Mesendoderm (in vitro differentiated cells): ENCODE measurements at places on chromosomes 1 and 21.
A peak's percentile ranks its signal among the peaks of the same experiment; 100 is the strongest.

GRCh38 chr1:76799700-76800099 is 67.6 kb upstream of the ST6GALNAC5 start:
- DNase-seq = no peak
- no peak overlapping the region for H3K4me3 ChIP-seq
- no peaks in the 10 kb centered on the region for H3K36me3 ChIP-seq
- peaks cover 2% of the 10 kb centered on the region for H3K4me1 ChIP-seq

GRCh38 chr1:82318921-82319320 is 518.2 kb downstream of the ADGRL2 start:
- no peak overlapping the region for H3K27ac ChIP-seq
- DNase-seq = peak; percentile 5
- no peaks in the 10 kb centered on the region for H3K36me3 ChIP-seq
- no peaks in the 10 kb centered on the region for H3K27me3 ChIP-seq

GRCh38 chr1:215568299-215568692 is 1.2 kb downstream of the KCTD3 start:
- H3K27me3 ChIP-seq = no peaks in the 10 kb centered on the region
- H3K36me3 ChIP-seq = no peaks in the 10 kb centered on the region
- peak overlapping the region; percentile 95 for H3K4me3 ChIP-seq
- no peak overlapping the region for H3K27ac ChIP-seq
- DNase-seq = no peak
- peaks cover 2% of the 10 kb centered on the region for H3K4me1 ChIP-seq

DNA sequence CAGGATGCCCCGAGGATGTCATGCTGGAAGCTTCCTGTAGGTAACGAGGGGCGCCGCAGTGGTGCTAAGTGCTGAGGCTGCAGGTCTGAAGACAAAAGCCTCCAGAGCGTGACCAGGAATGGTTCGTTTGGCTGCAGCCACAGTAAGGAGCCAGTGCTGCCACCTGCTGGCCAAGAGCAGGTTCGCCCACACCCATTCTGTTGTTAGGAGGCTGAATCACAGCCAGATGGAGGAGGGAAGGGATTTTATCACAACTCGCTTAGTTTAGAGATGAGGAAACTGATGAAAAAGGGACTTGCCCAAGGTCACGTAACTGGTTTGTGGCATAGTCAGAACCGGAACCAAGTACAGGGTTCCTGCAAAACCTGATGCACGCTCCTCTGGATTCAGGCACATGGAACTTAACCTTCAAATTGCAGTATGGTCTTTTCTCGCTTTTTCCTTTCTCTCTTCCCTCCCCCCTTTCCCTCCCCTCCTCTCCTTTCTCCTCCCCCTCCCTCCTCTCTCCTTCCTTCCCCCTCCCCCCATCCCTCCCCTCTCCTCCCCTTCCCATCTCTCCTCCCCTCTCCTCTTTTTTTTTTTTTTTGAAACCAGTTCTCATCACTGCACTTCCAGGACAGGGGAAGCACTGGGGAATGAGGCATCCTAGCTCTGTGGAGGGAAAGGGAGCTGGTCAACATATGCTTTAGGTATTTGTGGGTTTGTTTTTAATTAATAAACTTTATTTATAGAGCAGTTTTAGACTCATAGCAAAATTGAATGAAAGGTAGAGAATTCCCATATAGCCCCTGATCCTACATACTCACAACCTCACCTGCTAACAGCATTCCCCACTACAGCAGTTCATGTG is 81.8 kb downstream of the MPZL1 start:
- no peak overlapping the region for H3K4me3 ChIP-seq
- DNase-seq = peak; percentile 99
- no peaks in the 10 kb centered on the region for H3K36me3 ChIP-seq
- no peaks in the 10 kb centered on the region for H3K27me3 ChIP-seq
- H3K4me1 ChIP-seq = no peaks in the 10 kb centered on the region

GRCh38 chr21:26157801-26158200 is 12.8 kb downstream of the APP start:
- H3K27ac ChIP-seq = no peak overlapping the region
- no peaks in the 10 kb centered on the region for H3K27me3 ChIP-seq
- no peaks in the 10 kb centered on the region for H3K36me3 ChIP-seq
- DNase-seq = no peak

DNA sequence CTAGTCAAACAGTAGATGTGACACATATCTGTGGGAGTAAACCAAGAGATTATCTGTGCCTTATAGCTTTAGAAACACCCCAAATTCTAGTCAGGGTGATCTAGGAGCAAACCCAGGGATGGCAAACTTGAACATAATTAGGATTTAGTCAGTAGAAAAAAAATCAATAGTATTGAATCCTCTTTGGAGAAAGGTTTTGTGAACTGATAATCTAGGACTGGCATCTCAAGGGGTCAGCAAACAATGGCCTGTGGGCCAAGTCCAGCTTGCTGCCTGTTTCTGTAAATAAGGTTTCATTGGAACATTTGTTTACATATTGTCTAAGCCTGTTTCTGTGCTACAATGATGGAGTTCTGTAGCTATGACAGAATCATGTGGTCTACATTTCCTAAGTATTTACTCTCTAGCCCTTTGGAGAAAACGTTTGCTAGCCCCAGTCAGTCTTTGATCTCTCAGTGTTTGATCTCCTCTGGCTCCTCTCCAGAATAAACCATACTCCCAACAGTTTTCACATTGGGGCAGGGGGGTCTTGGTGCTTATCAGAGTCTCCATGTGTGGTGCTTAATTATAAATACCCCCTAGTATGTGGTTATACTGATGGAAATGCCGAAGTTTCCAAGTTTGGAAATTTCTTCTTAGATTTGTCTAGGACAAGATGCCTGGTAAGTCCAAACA is 385.8 kb downstream of the NTNG1 start:
- DNase-seq = no peak
- no peaks in the 10 kb centered on the region for H3K36me3 ChIP-seq
- H3K27me3 ChIP-seq = no peaks in the 10 kb centered on the region
- H3K4me1 ChIP-seq = peaks cover 11% of the 10 kb centered on the region

GRCh38 chr1:150650193-150650592 is 20.8 kb upstream of the ENSA start:
- H3K27ac ChIP-seq = no peak overlapping the region
- no peaks in the 10 kb centered on the region for H3K27me3 ChIP-seq
- H3K36me3 ChIP-seq = peaks cover 8% of the 10 kb centered on the region
- no peak for DNase-seq

GRCh38 chr1:202167708-202168415 is 7.5 kb upstream of the PTPN7 start:
- no peak for DNase-seq
- no peaks in the 10 kb centered on the region for H3K27me3 ChIP-seq
- no peaks in the 10 kb centered on the region for H3K36me3 ChIP-seq
- peaks cover 2% of the 10 kb centered on the region for H3K4me1 ChIP-seq

DNA sequence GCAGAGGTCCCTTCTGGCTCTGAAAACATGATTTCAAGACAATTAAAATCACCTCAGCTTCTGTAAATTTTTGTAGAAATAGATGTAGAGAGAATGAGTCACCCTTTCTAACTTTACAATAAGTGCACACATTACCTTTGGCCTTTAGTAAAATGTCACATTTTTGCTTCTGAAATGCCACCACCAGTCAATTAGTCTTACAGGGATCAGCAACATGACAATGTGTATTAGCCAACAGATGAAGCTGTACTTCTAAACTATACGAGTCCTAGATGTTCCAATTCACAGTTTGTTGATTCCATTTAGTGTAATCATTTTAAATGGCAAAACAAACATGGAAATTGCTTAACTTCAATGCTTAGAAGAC is 23.1 kb downstream of the C21orf91 start:
- DNase-seq = no peak
- no peaks in the 10 kb centered on the region for H3K27me3 ChIP-seq
- no peaks in the 10 kb centered on the region for H3K4me1 ChIP-seq
- H3K36me3 ChIP-seq = peaks cover 2% of the 10 kb centered on the region

- no peak overlapping the region for H3K4me3 ChIP-seq
- DNase-seq = no peak
- no peak overlapping the region for H3K27ac ChIP-seq
- no peaks in the 10 kb centered on the region for H3K4me1 ChIP-seq
- no peaks in the 10 kb centered on the region for H3K36me3 ChIP-seq
These were observed 54.9 kb upstream of the NBPF3 start for GRCh38 chr1:21385022-21385421.

DNA sequence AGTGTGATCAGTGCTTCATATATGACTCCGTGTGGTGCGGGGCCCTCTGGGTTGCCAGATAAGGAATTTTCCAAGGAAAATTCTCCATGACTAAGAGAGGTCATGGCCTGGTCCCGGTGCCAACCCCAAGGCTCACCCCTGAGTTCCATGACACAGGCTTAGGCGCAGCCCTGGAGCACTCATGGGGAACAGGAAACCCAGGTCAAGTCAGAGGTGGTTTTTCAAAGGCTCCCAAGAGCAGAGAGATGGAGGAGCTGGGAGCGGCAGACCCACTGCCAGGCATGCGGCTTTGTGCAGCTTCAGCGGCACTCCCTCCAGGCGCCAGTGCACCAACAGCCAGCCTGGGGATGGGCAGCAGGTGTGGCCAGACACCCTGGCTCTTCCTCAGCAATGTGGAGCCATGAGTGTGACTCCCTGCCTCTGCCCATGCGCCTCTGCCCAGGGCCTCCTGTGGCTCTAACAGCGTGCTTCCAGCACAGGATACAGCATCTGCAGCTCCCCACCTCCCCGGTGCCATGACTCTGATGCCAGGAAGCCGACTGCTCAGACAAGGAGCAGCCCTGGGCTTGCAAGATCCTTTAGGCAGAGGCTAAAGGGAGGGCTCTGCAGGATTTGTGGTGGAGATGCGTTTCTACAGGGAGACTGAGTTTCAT is 47.3 kb downstream of the GPR161 start:
- no peak for DNase-seq
- H3K4me3 ChIP-seq = no peak overlapping the region
- no peaks in the 10 kb centered on the region for H3K36me3 ChIP-seq
- peaks cover 3% of the 10 kb centered on the region for H3K4me1 ChIP-seq
- H3K27ac ChIP-seq = no peak overlapping the region

DNA sequence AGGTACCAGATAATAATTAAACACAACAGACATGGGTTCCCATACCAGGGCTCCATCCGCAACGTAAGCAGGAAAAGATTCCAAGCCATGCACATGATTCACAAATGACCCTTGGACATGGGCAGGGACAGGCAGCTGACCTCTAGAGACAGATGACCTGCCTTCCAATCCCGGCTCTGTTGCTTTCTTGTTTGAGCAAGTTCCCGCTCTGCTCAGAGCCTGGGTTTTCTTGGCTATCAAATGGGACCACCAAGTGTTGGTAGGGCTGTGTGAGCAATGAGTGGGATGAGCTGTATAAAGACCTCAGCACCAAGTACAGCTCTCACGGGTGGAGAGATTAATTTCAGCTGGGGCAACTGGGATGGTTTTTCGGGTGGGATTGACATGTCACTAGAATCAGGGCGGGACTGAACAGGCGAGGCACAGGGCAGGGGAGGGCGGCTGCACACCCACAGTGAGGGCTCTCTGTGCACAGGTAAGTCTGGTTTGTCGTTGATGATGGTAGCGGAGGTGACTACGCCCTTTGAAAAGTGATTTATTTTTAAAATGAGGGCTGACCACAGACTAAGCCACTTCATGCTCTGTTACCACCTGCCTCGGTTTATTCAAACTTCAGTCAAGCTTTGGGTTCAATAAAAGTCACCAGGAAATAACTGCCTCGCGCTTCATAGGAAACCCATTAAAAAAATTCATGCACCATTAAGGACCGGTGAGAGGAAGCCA is 57.5 kb upstream of the IFFO2 start:
- no peaks in the 10 kb centered on the region for H3K36me3 ChIP-seq
- no peaks in the 10 kb centered on the region for H3K27me3 ChIP-seq
- H3K4me1 ChIP-seq = peaks cover 4% of the 10 kb centered on the region
- H3K4me3 ChIP-seq = no peak overlapping the region

GRCh38 chr1:162028726-162029125 is 5.1 kb upstream of the OLFML2B start:
- H3K27me3 ChIP-seq = no peaks in the 10 kb centered on the region
- no peak for DNase-seq
- H3K4me1 ChIP-seq = peaks cover 1% of the 10 kb centered on the region
- no peaks in the 10 kb centered on the region for H3K36me3 ChIP-seq

- no peaks in the 10 kb centered on the region for H3K36me3 ChIP-seq
- DNase-seq = no peak
- no peak overlapping the region for H3K27ac ChIP-seq
- H3K4me1 ChIP-seq = no peaks in the 10 kb centered on the region
These were observed 99.2 kb upstream of the BTG3 start for GRCh38 chr21:17711896-17712295.

DNA sequence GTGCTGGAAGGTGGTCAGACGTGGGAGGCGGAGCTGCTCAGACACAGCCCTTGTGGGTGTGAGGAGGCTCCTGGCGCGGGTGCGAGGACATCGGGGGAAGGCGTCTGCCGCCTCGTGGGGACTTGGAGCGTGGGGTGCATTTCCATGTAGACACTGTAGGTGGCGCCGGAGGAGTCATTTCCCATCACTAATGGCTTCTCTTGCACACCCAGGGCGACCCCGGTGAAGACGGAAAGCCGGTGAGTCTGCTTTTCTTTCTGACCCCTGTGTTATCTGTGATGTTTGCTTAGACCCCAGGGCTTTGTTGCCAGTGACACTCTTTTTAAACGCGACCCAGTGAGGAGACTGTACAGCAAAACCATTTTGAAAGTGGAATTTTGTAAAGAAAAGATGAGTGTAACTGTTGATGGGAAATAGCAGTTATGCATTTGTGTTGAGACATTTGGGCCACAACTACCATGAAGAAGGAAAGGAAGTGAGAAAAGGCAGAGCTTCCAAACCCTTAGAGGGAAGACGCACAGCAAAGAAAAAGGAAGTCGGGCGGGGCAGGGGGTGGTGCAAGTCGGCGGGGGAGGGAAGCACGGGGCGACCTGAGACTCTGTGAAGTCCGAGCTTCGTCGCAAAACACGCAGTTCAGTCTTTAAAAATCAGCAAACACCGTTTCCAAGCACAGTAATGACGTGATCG is 64.0 kb downstream of the SLC19A1 start:
- H3K27ac ChIP-seq = peak overlapping the region; percentile 18
- H3K4me1 ChIP-seq = no peaks in the 10 kb centered on the region
- peaks cover 6% of the 10 kb centered on the region for H3K36me3 ChIP-seq
- no peak overlapping the region for H3K4me3 ChIP-seq

GRCh38 chr21:33127154-33127867 is 57.4 kb downstream of the OLIG1 start:
- peak; percentile 84 for DNase-seq
- no peak overlapping the region for H3K27ac ChIP-seq
- H3K4me1 ChIP-seq = no peaks in the 10 kb centered on the region
- no peak overlapping the region for H3K4me3 ChIP-seq
- H3K27me3 ChIP-seq = no peaks in the 10 kb centered on the region
- H3K36me3 ChIP-seq = no peaks in the 10 kb centered on the region

DNA sequence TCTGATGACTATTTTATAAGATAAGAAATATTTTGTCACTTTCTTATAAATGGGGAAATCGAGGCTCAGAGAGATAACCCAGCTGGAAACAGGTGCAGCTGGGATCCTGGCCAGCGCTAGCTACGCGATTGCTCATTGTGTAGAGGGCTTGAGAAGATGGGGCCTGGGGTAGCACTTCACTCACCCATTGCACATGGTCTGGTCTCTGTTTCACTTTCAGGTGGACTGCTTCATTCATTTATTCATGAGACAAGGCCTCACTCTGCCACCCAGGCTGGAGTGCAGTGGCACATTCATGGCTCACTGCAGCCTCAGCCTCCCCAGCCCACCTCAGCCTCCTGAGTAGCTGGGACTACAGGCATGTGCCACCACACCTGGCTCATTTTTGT is 23.8 kb downstream of the UBE4B start:
- H3K36me3 ChIP-seq = no peaks in the 10 kb centered on the region
- no peaks in the 10 kb centered on the region for H3K27me3 ChIP-seq
- DNase-seq = no peak
- no peaks in the 10 kb centered on the region for H3K4me1 ChIP-seq
